ENCODE measurements at places on chromosomes 12 and 14.

DNA sequence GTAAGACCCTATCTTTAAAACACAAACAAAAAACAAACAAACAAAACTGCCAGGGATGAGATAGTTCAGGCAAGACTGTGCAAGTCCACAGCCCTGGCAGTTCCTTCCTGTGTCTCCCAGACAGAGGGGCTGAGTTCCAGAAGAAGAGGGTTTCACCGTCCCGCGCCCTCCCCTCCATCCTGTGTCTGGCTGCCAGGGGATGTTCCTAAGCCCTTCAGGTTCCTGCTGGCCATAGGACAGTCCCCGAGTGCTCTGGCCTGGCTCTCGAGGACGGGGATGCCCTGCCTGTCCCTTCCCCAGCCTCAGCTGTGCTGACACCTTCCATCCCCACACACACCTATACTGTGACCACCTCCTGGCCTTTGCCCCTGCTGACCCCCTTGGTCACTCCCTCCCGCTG lies 40.6 kb upstream of the EIF5 start:
- no peak for DNase-seq

DNA sequence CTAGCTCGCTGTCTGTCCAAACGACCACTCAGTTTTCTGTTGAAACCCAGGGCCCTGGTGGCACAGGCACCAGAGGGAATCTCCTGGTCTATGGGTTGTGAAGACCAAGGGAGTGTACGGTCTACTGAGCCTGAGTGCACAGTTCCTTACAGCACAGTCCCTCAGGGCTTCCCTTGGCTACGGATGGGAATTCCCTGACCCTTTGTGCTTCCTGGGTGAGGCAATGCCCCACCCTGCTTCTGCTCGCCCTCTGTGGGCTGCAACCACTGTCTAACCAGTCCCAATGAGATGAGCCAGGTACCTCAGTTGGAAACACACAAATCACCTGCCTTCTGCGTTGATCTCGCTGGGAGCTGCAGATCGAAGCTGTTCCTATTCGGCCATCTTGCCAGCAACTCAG lies 22.6 kb downstream of the GPHN start:
- DNase-seq: no peak

DNA sequence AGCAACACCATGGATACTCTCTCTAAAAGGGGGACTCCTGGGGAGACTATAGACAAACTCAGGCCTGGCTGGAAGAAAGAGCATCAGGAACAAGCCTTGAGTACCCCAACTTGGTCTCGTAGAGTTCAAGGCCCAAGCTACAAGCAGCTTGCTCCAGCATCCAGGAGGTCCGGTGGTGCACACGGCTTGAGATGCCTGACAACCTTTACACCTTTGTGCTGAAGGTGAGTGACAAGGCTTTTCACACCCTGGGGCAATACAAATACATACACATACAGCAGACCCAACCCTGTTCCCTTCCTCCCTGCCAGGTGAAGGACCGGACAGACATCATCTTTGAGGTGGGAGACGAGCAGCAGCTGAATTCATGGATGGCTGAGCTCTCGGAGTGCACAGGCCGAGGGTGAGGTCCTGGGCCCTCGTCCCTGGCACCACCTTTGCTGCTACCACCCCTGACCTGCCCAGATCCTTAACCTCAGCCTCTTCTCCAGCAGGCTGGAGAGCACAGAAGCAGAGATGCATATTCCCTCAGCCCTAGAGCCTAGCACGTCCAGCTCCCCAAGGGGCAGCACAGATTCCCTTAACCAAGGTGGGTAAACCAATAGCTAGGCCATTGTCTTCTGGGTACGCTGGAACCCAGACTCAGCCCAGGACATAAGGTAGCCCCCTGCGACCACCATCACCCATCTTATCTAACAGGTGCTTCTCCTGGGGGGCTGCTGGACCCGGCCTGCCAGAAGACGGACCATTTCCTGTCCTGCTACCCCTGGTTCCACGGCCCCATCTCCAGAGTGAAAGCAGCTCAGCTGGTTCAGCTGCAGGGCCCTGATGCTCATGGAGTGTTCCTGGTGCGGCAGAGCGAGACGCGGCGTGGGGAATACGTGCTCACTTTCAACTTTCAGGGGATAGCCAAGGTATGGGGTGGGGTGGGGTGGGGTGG lies 41.2 kb downstream of the SH2B3 start:
- no peak for DNase-seq

DNA sequence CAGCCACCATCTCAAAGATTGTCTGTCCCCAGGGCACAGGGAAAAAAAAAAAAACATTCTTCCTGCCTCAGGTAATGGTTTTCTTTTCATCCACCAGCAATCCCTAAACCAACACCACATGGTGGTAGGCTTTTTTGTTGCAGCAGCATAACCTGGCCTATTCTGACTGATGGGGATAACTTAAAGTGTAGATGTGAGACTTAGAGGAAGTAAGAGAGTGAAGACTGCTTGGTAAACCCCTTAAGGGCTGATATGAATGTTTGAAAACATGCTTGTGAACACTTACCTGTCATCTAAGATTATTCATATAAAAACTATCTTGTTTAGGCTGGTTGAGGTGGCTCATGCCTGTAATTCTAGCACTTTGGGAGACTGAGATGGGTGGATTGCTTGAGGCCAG lies 130.2 kb upstream of the RAP1B start:
- DNase-seq: no peak

DNA sequence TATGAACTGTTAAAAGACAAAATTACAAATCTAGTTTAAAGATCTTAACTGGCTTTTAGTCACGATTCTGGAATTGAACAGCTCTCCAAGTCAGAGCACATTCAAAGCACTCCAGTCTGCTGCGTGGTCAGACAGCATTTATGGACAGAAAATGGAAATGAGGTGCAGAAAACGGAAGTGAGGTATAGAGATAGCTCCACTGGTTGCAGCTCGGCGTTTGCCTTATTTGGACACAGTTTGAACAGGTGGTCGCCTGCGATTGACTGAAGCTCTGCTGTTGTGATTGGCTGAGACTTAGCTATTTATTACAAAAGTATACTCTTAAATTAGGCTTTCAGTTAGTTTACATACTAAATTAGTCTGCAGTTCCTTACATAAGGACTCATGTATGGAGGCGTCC lies 28.3 kb downstream of the TRIM9 start:
- DNase-seq: no peak

Data from CD4-positive, alpha-beta T cell treated with Interleukin-1 beta for 1 hour (primary cell).